Activated T-cell treated with anti-CD3 and anti-CD28 coated beads for 1 hour (primary cell): ENCODE measurements at places on chromosomes 11 and 22.

GRCh38 chr11:116282481-116282880, 490.3 kb downstream of the BUD13 start:
- DNase-seq = no peak

- DNase-seq = no peak
These were observed 28.6 kb downstream of the SNAP29 start for GRCh38 chr22:20887375-20887774.

DNA sequence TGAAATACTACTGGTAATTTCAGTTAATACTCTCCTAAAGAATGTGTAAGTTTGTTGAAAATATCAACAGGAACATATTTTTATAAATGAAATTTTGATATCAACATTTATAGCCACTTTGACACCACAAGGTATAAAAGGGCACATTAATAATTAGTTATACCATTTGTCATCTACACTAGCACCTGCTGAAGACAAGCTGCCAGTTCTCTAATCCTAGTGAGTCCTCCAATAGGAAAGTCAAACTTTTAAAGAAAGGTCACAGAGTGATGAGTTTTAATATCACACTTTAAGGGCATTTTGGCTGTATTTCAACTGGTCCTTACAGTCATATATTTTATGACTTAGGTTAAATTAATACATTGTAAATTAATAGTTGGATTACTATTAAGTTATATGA, 52.3 kb downstream of the APOL5 start:
- no peak for DNase-seq

GRCh38 chr11:45209891-45210699, 63.7 kb downstream of the PRDM11 start:
- DNase-seq = no peak

GRCh38 chr22:30047364-30047738, 32.9 kb upstream of the HORMAD2 start:
- no peak for DNase-seq

DNA sequence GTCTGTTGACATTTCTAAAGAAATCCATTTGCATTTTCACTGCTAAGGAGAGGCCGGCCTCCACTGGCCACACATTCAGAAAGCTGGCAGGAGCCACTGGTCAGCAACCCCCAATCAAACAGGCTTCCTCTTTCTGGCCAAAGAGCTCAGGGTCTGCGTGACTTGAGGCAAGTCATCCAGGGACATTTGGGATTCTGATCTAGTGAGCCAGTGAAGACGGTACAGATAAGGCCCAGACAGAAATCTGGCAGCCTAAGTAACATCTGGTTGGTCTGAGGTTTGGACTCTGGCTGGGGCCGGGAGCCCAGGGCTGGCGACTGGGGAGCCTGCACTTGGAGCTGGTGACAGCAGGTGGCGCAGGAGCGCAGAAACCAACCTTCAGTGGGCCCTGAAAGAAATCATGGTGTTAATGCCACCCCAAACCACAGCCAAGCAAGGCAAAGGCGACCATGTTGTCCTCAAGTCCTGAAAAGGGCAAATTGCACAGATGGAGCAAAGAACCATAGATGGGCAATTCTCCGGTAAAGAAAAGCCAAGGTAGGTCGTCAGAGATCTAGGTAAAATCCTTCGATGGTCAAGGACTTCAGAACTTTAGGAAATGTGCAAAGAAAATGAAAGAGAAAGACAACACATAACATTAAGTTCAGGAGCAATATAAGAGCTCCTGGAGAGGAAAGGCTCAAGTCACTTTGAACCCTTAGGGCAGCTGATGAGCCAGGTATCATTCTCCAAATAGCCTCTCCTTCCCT, 99.4 kb upstream of the BLID start:
- DNase-seq = no peak

DNA sequence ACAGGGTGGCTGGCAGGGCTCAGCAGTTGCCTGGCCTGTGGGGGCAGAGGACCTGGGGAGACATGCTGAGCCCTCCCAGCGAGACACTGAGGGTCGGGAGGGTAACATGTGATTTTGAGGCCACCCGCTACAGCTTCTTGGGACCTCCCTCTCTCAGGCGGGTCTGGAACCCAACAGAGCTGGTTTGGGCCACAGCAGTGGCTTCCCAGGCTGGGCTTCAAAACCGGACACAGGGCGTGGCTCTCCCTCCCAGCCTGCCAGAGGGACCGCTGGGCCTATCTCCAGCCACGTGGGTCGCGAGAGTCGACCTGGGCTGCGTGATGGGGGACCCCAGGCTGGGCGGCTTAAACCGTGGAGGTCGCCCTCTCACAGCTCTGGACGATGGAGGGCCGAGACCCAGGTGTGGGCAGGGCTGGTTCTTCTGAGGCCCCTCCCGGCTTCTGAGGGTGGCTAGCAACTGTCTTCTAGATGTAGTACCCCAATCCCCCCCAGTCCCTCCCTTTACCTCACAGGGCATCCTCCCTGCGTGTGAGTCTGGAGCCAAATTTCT, 91.7 kb downstream of the KCNQ1 start:
- no peak for DNase-seq

DNA sequence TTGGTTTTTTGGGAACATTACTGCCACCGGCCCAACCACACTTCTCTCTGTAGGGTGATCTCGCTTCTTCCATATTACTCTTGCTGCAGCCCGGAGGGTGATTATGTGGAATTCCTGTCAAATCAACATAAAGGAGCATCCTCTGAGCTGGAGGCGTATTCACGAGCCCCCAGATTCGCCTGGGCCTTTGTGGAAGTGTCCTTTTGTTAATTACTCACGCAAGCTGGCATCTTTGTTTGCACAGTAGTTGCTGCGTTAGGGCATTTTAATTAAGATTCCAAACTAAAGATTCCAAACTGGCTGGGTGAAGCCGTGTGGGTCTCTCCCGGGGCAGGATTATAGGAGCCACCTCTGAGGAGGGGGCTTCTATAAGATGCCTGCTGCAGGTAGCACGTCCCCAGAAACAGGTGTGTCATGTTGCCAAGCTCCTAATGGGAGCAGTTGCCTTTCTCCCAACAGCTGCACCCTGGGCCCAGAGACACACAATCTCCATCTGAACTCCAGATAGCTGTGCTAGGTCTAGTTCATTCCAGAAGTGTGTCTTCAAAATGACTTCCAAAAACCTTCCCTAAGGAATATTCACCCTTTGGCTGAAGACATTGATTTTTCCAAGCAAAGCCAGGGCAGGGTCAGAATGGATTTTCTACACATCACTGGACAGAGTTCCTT, 40.9 kb downstream of the SHISAL1 start:
- no peak for DNase-seq

GRCh38 chr11:6320411-6321155, at the start of gene CAVIN3:
Gene CAVIN3 (minus strand): TSS chr11:6320501. CDS start chr11:6320476, 25 bp downstream.
- DNase-seq = no peak

GRCh38 chr22:20304646-20305045, 15.2 kb downstream of the DGCR6L start:
- DNase-seq = no peak

- no peak for DNase-seq
These were observed 1.7 kb downstream of the TM7SF2 start for GRCh38 chr11:65113361-65113756.

GRCh38 chr11:28964811-28965210, 856.6 kb downstream of the METTL15 start:
- DNase-seq = no peak

DNA sequence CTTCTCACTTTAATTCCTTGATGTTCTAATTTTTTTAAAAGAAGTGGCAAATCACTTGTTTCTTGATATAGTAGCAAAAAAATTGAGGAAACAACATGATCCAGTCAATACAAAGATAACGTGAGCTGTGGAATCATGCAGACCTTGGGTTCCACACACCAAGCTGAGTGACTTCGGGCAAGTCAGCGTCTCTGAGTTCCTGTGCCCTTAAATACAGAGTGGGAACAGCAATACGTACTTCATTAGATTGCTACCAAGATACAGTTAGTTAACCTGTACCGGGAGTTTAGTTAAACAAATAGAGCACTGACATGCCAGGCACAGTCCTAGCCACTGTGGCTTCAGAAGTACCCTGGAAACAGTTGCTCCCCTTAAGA, 58.5 kb downstream of the PPP2R1B start:
- DNase-seq = no peak

GRCh38 chr22:47663615-47664605, 901.5 kb downstream of the TBC1D22A start:
- DNase-seq = no peak

- no peak for DNase-seq
These were observed 204.2 kb downstream of the AASDHPPT start for GRCh38 chr11:106281455-106282173.

GRCh38 chr11:123448823-123449222, 18.8 kb downstream of the GRAMD1B start:
- no peak for DNase-seq

GRCh38 chr11:107669191-107669740, 42.6 kb downstream of the SLN start:
- no peak for DNase-seq

GRCh38 chr11:58152781-58153180, 27.5 kb upstream of the OR9I1 start:
- no peak for DNase-seq

DNA sequence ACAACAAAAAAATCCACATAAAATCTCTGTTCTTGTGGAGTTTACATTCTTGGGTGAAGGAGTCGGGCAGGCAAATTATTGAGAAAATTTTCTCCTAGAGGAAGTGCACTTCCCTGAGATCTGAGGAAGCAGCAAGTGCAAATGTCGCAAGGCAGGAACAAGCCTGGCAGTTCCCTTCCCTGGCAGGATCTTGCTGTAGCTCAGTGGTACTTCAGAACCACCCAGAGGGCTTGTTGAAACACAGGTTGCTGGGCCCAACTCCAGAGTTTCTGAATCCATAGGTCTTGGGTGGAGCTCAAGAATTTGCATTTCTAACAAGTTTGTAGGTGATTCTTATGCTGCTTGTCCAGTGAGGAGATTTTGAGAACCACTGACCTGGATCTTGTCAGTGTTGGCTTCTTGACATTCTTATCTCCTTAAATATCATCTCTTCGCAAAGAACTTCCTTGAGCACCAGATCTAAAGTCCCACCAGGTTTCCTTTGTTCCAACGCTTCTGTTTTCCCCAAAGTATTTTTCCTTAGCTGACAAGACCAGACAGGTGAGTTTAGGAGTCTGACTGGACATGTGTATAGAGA, 9.6 kb downstream of the QSER1 start:
- no peak for DNase-seq

- DNase-seq = no peak
These were observed 45.4 kb downstream of the KCNC1 start for GRCh38 chr11:17779861-17780594.

- DNase-seq = peak; percentile 23
These were observed 81.0 kb downstream of the PRR5L start for GRCh38 chr11:36376888-36377758.

DNA sequence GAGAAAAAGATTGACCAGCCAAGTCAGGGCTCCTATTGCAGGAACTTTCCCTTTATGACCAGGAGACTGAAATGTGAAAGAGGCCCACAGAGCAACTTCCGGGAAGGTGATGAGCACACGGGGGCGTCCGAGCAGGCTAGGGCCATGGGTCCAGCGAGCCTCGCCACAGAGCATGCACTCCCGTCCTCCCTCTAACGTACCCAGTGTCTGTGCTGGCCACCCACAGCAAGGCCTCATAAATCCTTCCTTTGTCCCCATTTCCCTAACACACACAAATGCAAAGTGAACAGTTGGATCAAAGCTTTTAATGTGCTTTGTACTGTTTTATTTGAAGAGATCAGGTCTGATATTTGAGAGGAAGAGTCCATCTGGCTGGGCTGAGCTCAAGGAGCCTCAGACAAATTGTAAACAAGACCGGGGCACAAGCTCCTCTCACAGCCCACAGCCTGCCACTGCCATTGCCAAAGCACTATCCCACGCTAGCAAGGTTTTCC, 44.3 kb downstream of the BLID start:
- no peak for DNase-seq

GRCh38 chr11:34505874-34506273, 7.7 kb downstream of the ELF5 start:
- no peak for DNase-seq

DNA sequence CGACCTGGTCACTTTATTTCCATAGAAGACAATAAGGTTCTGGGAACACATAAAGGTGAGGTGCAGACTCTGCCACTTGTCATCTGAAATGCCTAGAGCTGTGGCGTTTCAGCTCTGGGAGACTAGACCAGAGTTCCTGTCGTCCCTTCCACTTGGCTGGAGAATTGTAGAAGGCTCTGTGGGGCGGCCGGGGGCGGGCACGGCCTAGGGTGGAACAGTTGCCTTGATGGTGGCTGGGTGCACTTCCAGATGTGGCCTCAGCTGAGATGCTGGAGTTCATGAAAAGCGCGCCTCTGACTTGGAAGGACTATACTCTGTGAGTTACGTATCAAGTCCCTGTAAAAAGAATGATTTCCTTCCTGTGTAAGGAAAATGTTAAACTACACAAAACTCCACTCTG, 16.8 kb downstream of the TRMU start:
- no peak for DNase-seq

- no peak for DNase-seq
These were observed 327.0 kb upstream of the CCDC90B start for GRCh38 chr11:83612891-83613766.

DNA sequence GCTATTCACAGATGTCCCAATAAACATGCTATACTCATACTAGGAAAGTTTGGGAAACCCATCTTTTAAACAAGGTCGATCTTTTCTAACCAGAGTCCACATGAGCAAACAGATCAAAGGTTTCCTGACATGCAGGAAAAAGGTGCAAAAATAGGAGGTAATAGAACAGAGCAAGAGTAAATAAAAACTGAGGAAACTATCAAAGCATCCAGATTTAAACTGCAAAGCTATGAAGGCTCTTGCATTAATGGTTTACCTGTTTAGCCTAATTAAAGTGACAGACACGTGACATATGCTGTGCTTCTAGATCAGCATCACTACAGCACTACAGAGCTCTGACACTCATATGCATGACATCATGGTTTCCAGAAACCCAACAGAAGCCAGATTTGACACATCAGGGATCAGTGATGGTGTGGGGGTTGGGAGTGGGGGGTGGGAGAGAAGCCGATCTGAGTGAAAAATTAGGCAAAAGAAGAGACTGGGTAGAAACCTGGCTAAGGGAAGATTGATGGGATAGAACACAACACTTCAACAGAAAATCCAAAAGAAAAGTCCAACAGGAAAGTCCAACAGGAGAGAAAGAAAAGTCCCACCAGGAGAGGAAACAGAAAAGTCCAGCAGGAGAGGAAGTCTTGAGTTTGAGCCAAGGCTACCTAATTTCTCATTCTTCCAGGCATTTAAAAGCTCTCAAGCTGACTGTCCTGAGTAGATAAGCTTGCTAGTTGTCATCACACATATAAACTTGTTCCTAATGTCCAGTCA, 262.3 kb downstream of the SOX6 start:
- no peak for DNase-seq
